ENCODE measurements at places on chromosomes 5 and 9.

DNA sequence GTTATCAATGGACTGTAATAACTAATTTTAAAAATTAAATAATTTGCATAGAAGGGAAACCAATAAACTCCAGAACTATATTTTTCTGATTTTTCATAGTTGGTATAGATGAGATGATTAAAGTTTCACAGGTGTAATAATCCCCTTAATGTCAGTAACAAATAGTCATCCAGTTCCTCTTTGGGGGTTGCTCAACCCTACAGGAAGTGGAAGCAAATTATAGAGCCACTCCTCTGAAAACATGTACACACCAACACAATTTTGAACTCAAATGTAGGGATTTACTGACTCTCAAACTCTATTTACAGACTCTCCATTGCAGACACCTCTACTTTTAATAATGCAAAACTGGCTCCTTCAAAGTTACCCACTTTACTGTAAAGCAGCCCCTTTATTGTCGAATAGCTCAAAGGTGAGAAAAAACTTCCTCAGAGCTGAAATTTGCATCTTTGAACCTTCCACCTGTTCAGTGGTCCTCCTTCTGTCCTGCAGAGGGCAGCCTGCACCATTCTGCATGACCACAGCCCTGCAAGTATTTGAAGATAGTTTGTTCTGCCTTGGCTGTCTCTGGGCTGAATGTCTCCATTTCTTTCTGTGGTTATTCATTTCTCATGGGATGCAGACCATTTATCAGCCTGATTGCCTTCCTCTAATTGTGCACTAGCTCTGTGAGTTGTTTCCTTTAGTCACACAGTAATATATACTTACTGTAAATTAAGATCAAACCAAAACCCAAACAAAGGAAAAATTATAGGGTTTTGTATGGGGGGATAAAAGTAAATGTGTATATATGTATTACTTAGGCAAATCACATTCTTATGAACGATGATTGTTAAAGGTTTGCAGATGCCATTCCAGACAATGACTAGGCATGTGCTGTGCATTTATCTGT, 383.2 kb upstream of the SGCD start:
- DNase-seq = peak; percentile 53
- peaks cover 3% of the 10 kb centered on the region for H3K4me1 ChIP-seq
- no peak overlapping the region for H3K27ac ChIP-seq

- peak overlapping the region; percentile 8 for H3K27ac ChIP-seq
- no peaks in the 10 kb centered on the region for H3K36me3 ChIP-seq
- no peak overlapping the region for H3K4me3 ChIP-seq
- peaks cover 12% of the 10 kb centered on the region for H3K4me1 ChIP-seq
- peaks cover 47% of the 10 kb centered on the region for H3K27me3 ChIP-seq
These were observed 28.4 kb upstream of the SLC12A7 start for GRCh38 chr5:1140171-1140817.

DNA sequence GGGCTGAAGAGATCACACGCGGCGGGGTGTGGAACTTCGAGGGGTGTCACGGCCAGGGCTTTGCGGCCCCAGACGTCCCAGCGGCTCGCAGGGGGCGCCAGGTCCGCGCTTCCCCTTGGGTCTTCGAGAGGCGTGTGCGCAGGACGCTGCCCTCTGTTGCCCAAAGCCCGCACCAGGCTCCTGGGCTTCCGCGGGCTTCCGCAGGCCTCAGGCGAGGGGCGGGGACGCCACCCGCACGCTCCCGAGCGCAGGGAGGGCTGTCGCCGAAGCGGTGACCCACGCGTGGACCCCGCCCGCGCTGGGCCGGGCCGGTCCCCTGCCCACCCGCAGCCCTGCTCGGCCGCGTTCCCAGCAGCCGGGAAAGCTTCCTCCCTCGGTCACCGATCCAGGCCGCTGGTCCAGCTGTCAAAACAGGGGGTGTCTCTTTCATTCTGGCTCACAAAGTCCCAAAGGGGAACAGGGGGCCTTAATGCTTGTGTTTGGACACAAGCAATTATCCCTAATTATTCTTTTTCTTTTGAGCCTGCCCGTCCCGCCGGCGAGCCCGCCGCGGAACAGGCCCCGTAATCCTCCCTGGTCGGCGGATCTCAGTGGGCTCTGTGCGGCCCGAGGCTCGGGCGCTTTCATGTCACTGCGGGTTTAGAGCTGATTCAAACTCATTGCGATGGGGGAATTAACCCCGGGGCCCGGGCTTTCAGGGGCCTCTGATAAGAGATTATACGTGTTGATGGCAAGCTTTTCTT, 60.6 kb downstream of the TMEM174 start:
- peaks cover 17% of the 10 kb centered on the region for H3K4me1 ChIP-seq
- H3K4me3 ChIP-seq = no peak overlapping the region
- H3K36me3 ChIP-seq = no peaks in the 10 kb centered on the region
- H3K27ac ChIP-seq = no peak overlapping the region
- H3K27me3 ChIP-seq = peaks cover 83% of the 10 kb centered on the region

GRCh38 chr9:922171-922570, 54.3 kb upstream of the DMRT3 start:
- DNase-seq = no peak
- peaks cover 7% of the 10 kb centered on the region for H3K27me3 ChIP-seq
- H3K36me3 ChIP-seq = no peaks in the 10 kb centered on the region
- H3K4me3 ChIP-seq = no peak overlapping the region

DNA sequence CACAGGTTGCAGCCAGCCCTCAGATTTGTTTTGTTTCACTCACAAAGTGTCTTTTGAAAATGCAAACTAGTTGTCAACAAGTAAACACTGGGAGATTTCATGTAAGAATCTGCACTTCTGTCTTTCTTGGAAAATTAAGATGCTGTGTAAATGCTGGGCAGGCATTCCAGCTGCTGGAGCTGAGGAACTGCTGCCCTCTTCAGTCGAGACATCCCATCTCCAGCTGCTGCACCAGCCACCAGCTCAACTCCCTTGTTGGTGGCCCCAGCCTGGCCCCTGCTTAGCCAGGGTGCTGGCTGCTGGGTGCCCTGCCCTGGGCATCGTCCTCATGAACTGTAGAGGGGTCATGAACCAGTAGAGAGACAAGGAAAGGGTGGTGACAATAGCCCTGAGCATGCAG, 33.1 kb upstream of the AFAP1L1 start:
- H3K27ac ChIP-seq = no peak overlapping the region
- no peak overlapping the region for H3K4me3 ChIP-seq
- no peak for DNase-seq
- peaks cover 5% of the 10 kb centered on the region for H3K36me3 ChIP-seq
- peaks cover 38% of the 10 kb centered on the region for H3K4me1 ChIP-seq

DNA sequence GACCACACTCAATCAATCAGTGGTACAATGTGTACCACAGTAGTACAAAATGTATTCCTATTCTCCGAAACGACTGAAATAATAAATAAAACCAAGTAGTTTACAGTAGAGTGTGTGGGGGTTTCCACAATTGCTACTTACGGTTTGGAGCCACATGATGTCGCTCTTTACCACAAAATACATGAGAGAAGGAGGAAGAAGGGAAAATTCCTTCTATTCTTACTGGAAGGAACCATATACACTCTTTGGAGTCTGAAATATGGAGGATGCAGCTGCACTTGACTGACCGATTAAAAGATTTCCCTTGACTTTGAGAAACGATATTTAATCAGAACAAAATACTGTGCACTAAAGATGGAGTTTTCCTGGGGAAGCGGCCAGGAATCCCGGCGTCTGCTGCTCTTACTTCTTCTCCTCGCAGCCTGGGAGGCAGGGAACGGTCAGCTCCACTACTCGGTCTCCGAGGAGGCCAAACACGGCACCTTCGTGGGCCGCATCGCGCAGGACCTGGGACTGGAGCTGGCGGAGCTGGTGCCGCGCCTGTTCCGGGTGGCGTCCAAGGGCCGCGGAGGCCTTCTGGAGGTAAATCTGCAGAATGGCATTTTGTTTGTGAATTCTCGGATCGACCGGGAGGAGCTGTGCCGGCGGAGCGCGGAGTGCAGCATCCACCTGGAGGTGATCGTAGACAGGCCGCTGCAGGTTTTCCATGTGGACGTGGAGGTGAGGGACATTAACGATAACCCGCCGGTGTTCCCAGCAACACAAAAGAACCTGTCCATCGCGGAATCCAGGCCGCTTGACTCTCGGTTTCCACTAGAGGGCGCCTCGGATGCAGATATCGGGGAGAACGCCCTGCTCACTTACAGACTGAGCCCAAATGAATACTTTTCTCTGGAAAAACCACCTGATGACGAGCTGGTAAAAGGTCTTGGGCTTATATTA, at the start of gene PCDHA4:
Gene PCDHA4, plus strand, starts transcription at position 235 of the 942 bp plus-strand sequence.
- peak; percentile 45 for DNase-seq
- no peak within 1 kb of the TSS for H3K27ac ChIP-seq
- H3K36me3 ChIP-seq = peaks cover 3% of the 10 kb centered on the region

- H3K27me3 ChIP-seq = peaks cover 78% of the 10 kb centered on the region
- H3K27ac ChIP-seq = no peak overlapping the region
- DNase-seq = peak; percentile 42
- no peaks in the 10 kb centered on the region for H3K4me1 ChIP-seq
- H3K4me3 ChIP-seq = no peak overlapping the region
- no peaks in the 10 kb centered on the region for H3K36me3 ChIP-seq
These were observed 7.1 kb upstream of the AGPAT2 start for GRCh38 chr9:136694163-136694871.

GRCh38 chr5:139147483-139148087, 50.6 kb downstream of the SIL1 start:
- no peaks in the 10 kb centered on the region for H3K27me3 ChIP-seq
- no peaks in the 10 kb centered on the region for H3K36me3 ChIP-seq
- no peak for DNase-seq
- H3K4me3 ChIP-seq = no peak overlapping the region
- no peak overlapping the region for H3K27ac ChIP-seq

DNA sequence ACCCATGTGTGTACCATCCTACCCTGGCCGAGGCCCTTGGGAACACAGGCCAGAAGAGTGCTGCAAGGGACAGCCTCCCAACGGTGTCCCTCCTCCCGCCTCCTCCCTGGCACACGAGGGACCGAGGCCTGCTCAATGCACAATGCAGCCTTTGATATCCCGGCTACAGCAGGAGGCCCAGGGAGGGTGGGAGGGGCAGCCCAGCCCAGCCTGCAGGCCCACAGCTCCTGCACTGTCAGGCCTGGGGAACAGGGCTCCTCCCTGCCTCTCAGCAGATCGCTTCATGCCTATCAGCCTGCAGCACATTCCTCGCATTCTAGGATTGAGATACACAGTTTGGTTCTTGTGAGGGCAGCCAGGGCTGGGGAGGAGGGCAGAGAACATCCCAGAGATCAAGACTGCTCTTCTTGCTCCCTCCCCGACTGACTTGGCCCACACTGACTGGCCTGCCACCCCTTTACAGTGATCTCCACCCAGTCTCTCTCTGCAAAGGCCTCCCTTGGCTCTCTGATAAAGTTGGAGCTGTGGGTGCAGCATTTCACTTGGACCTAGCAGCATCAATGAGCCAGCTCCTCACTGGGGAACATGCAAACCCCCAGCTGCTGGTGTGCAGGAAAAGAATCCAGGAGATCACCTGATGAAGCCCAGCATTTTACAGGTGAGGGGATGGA, at the start of gene SH3TC2:
Gene SH3TC2, minus strand, starts transcription at position 46 of the 671 bp plus-strand sequence. Its CDS starts 40 bp downstream, at position 6.
- H3K4me1 ChIP-seq = no peaks in the 10 kb centered on the region
- H3K4me3 ChIP-seq = no peak within 1 kb of the TSS
- peaks cover 11% of the 10 kb centered on the region for H3K27me3 ChIP-seq
- H3K27ac ChIP-seq = no peak within 1 kb of the TSS

GRCh38 chr5:115414406-115415142, 118.1 kb upstream of the CCDC112 start:
- H3K4me1 ChIP-seq = no peaks in the 10 kb centered on the region
- no peak overlapping the region for H3K4me3 ChIP-seq
- peaks cover 5% of the 10 kb centered on the region for H3K27me3 ChIP-seq
- DNase-seq = no peak
- H3K36me3 ChIP-seq = no peaks in the 10 kb centered on the region
- H3K27ac ChIP-seq = no peak overlapping the region

GRCh38 chr5:2588850-2589501, 162.5 kb downstream of the IRX2 start:
- H3K4me3 ChIP-seq = no peak overlapping the region
- H3K27me3 ChIP-seq = no peaks in the 10 kb centered on the region
- H3K36me3 ChIP-seq = no peaks in the 10 kb centered on the region
- H3K4me1 ChIP-seq = no peaks in the 10 kb centered on the region

DNA sequence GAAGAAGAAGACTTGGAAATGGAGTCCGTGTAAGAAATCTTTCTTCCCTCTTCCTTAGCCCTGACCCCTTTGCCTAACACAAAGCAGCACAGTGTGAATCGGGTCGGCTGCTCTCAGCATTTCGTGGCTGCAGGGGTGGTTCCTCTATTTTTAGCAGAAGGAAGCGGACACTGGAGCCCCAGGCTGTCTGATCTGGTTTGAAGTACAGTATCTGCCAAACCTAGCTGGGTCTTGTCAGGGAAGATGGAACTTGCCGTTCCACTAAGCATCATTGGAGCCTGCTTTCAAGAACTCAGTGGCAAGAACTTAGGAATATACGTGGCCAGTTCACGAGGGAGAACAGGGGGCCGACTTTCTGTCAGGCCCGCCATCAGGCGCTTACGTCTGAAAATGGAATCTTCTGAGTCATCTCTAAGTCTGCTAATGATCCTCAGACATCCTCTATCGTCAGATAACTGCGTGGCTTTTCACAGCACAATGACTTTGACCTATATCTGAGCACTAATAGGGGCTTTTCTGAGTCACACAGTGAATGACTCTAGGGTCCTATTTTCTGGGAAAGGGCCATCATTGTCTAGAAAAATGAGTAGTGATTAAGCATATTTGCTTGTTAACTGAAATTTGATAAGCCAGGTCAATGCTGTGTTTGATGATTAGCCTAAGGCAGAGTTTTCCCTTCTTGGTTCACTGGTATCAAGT, 43.3 kb upstream of the NCS1 start:
- H3K4me3 ChIP-seq = peak overlapping the region; percentile 62
- no peaks in the 10 kb centered on the region for H3K27me3 ChIP-seq
- H3K27ac ChIP-seq = peak overlapping the region; percentile 97
- peaks cover 58% of the 10 kb centered on the region for H3K4me1 ChIP-seq
- H3K36me3 ChIP-seq = peaks cover 52% of the 10 kb centered on the region
- peak; percentile 47 for DNase-seq

DNA sequence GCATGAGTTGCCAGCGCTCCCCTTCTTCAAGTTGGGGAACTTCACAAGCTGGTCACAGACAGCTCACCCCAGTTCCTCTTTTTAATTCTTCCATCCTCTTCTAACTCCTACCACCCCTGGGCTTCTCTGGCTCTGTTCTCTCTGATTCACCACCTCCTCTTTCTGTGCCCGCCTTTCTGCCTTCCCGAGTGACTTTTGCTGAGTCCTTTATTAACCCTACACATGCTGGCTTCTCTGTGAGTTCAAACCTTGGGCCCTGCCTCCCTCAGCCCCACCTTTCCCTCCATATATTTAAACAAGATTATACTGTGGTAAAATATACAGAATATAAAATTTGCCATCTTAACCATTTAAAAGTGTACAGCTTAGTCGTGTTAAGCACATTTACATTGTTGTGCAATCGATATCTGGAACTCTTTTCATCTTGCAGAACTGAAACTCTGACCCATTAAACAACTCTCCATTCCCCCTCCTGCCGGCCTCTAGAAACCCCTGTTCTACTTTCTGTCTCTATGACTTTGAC, 32.0 kb downstream of the SLC46A2 start:
- no peak overlapping the region for H3K27ac ChIP-seq
- no peaks in the 10 kb centered on the region for H3K36me3 ChIP-seq
- H3K27me3 ChIP-seq = no peaks in the 10 kb centered on the region

DNA sequence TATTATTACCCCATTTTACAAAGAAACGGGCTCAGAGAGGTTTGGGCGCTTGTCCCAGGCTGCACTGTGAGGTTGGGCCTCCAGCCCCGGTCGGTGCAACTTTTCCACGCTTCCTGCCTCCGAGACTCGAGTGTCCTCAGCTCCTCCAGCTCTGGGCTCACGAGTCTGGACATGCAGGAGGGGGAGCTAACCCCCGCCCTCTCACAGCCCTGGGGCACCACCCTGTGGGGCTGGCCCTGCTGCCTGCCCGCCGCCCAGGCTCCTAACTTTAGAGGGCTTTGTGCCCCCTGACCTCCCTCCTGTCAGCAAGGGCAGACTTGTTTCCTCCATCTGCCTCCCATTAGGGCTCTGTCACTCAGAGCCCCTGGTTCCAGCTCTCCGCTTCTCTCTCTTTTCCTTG, 4.3 kb upstream of the ASB6 start:
- H3K4me1 ChIP-seq = peaks cover 5% of the 10 kb centered on the region
- H3K27ac ChIP-seq = no peak overlapping the region
- peaks cover 2% of the 10 kb centered on the region for H3K27me3 ChIP-seq
- H3K36me3 ChIP-seq = no peaks in the 10 kb centered on the region
